ENCODE measurements at places on chromosomes 6 and 20.

GRCh38 chr6:7145585-7145884, 37.8 kb downstream of the RREB1 start:
- no peak for DNase-seq

DNA sequence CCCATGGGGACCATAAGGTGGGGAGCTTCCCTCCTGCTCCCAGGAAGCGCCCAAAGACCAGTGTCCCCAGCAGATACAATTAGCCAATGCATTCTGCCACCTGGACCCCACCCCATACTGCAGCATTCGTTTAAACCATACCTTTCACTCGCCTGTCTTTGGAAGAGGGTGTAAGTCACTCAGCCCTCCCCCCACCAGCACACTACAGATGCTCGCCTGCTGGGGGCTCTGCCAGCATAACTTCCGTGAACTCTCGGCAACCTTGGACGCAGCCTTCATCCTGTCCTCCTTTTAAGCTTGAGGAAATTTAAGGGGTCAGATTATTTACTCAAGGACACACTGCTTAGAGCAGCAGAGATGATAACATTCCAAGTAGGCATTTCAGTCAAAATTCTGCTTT, 94.4 kb upstream of the NAA20 start:
- no peak for DNase-seq

- no peak for DNase-seq
These were observed 110.5 kb downstream of the LRFN2 start for GRCh38 chr6:40476673-40477072.

DNA sequence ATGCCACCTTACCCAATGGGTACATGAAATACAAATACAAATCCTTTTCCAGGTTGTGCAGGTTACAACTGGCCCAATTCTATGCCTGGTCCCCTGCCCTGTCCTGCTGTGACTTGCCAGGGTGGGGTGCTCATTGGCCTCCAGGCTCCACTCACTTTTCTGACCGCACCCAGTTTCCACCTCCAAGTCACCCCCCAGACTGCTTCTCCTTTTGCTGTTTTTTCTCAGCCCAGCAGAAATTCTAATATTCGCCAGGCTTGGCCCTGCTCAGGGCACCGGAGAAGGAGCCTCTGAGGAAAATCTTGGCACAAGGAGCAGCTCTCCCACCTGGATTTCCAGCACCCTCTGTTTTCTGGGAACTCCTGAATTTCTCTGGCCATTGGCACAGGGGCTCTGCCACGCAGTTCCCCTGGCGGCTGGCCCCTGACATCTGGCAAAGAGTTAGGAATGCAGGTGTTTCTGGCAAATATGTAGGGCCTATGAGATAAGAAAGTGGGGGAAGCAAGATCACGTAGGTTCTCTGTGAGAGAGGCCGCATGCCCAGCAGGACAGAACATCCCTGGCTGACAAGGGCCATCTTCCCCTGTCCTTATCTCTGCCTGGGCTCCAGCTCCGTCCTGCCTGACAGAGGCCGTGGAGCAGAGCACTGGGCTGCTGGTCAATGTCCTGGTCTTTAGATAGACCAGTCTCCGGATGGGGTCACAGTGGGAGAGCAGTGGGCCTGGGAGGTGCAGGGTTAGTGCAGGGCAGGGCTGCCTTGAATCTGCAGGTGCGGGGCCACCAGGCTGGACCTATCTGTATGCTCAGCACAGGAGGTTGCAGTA, 2.9 kb upstream of the RAET1E start:
- no peak for DNase-seq

- DNase-seq: no peak
These were observed 14.7 kb downstream of the UQCC2 start for GRCh38 chr6:33696548-33697518.

DNA sequence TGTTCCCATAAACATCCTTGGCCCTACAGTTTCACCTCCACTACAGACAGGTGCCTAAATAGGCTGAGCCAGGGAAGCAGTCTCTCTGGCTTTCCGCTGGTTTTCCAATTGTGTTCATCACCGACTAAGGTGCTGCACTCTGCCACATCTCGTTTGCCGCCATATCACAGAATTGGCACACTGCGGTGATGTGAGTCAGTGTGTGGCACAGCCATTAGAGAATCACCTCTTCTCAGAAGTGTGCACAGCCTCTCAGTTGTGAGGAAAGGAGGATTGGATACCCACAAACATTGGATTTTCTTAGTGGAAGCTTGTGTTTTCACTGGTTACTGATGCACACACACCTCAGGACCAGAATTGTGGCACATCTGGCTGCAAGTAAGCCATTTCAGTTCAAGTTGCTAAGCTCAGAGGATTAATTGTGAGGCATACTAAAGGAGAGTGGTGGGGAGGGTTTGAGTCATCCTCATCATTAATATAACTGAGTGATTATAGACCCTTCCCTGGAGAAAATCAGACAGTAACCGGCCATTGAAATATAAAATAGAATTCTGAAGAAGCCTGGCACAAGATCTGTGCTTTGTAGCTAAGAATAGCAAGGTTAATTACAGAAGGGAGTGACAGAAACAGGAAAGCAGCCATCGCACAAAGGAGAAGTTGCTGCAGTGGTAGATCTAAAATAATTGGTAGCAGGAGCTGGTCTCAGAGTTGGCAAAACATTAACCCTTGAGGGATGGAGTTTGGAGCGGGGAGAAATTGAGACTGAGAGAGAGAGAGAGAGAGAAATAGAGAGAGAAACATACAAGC, 506.9 kb downstream of the LMBRD1 start:
- DNase-seq: no peak

GRCh38 chr20:32465092-32465900, 107.2 kb downstream of the ASXL1 start:
- no peak for DNase-seq

DNA sequence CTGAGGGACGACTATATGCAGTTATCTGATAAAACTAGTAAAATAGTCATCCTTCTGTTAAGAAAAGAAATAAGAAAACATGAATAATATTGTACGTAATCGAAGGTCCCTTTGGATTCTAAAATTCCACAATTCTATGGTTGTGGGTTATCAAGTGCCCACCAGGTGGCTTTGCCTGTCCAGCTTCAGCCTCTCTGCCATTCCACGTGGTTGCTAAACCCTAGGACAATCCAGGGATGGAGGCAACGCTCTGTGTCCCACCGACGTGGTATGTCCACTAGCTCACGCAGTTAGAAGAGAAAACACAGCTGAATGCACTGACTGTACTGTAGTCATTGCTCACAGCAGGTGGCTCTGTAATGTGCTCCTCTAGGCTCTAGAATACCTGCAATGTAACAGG, 349.3 kb downstream of the FARS2 start:
- no peak for DNase-seq

- DNase-seq: no peak
These were observed 188.8 kb downstream of the BACH2 start for GRCh38 chr6:90107771-90108282.

DNA sequence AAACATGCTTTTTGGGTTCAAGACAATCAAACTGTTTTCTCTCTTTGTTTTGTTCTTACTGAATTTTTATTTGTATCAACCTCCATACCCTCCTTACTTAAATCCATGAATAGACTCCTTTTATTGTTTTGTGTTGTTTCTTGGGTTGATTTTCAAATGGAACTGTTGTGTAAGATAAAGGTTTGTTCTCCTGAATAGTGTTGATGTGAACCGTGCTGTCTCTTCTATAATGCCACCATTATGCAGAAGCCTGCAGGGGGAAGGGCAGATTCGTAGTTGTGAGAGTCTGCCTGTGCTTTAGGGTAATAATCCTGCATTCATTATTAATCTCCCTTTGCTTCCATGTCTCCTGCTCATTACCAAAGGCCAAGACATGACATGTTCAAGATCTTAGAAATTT, 105.9 kb downstream of the CDKAL1 start:
- peak; percentile 26 for DNase-seq

GRCh38 chr6:44456070-44456965, 68.8 kb downstream of the CDC5L start:
- no peak for DNase-seq

- DNase-seq: no peak
These were observed 134.3 kb upstream of the B3GAT2 start for GRCh38 chr6:71091167-71091566.

DNA sequence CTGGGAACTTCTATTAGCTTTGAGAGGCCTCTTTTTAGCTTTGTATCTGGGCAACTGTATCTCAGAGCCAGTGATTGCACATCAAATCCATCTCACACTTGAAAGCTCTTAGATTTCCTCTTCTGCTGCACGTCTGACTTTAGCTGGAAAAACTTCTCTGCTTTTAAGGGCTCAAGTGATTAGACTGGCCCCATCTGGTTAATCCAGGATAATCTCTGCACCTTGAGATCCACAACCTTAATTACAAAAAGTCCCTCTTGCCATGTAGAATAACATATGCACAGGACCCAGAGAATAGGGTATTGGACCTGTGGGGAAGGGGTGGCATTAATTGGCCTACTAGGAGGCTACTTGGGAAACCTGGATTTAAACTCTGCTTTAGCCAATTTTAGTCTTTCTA, 24.2 kb downstream of the KLHL31 start:
- DNase-seq: no peak

DNA sequence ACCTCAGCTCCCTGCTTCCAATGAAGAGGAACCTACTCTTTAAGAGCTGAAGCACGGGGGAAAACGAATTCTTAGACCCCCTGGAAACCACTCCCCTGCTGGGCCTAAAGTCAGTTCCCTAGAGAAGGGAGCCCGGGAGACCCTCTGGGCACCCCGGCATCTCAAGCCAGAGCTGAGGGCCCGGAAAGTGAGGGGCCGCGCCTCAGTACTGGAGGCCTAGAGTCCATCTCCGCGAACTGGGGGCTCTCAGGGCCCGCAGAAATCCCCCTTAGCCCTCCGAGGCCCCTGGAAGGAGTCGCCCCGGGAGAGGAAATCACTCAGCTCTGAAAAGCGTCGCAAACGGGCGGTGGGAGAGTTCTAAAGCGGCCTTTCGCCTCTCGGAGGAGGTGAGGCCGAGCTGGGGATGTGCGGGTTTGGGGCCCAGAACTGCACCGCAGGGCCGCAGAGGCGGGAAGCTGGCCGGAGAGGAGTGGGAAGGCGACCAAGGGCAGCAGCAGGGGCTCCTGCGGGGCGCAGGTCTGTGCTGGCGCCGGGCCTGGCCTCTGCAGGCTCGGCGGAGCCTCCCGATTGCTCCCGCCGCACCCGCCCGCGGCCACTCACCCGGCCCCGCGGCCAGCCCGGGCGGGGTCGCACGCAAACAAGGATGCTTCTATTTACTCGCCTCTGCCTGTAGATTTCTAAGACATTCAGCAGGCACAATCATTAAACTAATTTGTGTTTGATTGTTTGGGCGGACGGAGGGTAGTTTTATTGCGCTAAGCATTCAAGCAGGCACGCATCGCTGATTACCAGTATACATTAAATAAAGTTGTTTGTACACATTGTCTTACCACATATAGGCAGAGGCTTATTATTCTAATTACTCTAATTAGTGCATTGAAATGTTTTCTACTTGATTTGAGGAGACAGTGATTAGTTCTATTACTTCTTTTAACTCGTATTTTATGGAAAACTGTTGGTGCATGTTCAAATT, 9.2 kb downstream of the POU3F2 start:
- DNase-seq: peak; percentile 42

DNA sequence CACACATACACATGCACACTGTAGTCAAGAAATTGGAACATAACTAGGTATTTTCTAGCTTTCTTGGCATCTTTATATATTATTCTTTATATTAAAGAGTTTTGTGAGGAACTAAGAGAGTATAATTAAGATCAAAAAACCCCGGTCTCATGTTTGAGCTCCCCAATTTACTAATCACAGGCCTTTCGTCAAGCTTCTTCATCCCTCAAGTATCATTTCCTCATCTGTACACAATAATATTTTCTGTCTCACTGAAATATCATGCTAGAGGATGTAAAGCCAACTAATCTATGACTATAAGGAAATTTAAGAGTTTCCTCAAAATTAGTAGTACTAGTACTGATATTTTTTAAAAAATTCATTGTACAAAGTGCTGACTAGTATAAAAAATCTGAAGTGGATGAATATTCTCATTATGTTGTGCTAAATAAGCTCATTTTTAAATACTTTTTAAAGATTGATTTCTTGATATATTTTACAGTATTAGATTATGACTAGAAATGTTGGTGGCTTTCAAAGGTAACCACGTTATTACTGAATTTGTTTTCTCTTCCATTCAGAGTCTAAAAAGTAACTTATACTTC, 28.0 kb downstream of the PEX3 start:
- DNase-seq: no peak

- no peak for DNase-seq
These were observed 323.3 kb downstream of the GRIK2 start for GRCh38 chr6:101716810-101717209.

GRCh38 chr6:137155830-137156229, 17.6 kb downstream of the IL22RA2 start:
- DNase-seq: no peak

GRCh38 chr6:69105288-69105687, 470.2 kb downstream of the ADGRB3 start:
- no peak for DNase-seq

- DNase-seq: no peak
These were observed 88.2 kb downstream of the SAMD3 start for GRCh38 chr6:130134582-130134981.

- no peak for DNase-seq
These were observed 419.5 kb upstream of the ID4 start for GRCh38 chr6:19417713-19418112.

DNA sequence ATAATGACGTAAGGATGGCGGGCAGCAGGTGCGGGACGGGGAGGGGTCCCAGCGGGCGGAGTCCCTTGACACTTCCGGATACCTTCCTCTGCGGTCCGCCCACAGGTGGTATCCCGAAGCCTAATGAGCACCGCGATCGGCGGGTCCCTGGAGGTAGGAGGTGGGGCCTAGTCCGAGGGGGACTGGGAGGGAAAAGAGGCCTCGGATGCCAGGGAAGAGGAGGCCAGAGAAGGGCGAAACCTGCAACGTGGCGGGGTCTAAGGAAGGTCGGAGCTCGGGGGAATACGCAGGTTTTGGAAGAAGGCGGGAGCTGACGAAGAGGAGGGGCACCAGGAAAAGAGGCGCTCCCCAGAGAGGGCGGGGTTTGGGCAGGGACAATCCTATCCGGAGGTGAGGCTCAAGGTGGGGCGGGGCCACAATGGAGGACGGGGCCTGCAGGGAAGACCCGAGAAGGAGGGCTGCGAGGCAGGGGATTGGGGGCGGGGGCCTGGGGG, 3.7 kb downstream of the PRSS16 start:
- no peak for DNase-seq

DNA sequence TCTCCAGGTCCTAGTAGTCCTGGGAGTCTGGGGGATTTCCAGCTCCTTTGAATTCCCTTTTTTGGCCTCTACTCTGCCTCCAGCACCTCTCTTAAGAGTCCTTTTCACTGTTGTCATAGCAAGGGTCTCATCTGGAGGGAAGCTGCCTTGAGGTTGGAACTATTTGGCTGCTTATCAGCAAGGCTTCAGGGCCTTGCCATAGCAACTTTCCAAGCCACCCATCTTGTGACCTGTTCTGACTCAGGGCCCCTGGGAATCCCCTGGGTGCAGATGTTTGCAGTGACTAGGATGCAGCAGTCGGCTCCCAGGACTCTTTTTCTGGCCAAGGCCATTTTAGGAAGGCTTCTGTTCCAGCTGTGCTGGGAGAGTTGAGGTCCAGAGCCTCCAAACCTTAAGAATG, 12.4 kb downstream of the PKIG start:
- no peak for DNase-seq
